GM18507 (cell line): ENCODE measurements at places on chromosomes 4 and X.

- DNase-seq: no peak
Measured at GRCh38 chr4:99029018-99029735, 33.7 kb downstream of the METAP1 start.

DNA sequence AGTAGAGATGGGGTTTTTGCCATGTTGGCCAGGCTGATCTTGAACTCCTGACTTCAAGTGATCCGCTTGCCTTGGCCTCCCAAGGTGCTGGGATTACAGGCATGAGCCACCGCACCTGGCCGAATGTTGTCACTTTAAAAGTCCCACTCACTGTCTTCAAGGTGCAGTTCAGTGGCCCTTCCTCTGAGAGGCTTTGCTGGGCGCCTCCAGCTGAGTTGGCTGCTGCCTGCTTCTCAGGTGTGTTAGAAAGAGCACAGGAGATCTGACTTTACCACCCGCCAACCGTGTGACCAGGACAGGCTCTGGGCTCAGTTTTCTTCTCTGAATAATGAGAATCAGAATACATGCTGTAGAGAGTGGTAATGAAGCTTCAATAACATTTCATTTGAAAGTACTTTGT lies 207.4 kb downstream of the CEP135 start:
- no peak for DNase-seq

DNA sequence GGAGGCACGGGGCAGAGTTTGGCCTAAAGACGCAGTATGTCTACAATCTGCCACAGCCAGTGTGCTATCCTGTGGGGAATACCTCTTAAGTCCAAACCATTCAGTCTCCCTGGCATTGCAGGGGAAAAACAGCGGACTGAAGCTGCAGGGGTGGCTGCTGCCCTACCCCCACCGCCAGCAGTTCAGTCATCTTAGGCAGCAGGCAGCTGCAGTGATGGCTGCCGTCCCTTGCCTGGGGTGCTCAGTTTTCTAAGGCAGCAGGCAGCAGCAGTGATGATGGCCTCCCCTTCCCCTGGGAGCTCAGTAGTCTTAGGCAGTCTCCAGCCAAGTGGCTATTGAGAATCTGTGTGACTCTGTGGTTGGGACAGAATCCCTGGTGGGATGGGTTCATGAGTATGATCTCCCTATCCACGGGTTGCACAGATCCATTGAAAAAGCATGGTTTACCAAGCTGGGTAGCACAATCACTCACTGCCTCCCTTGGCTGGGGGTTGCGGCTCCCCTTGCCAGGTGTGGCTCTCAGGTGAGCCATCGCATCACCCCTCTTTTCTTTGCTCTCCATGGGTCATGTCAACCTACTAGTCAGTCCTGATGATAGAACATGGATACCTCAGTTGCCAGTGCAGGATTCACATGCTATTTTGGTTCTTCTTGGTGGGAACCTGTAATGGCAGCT lies 48.9 kb upstream of the GRID2 start:
- DNase-seq: no peak

DNA sequence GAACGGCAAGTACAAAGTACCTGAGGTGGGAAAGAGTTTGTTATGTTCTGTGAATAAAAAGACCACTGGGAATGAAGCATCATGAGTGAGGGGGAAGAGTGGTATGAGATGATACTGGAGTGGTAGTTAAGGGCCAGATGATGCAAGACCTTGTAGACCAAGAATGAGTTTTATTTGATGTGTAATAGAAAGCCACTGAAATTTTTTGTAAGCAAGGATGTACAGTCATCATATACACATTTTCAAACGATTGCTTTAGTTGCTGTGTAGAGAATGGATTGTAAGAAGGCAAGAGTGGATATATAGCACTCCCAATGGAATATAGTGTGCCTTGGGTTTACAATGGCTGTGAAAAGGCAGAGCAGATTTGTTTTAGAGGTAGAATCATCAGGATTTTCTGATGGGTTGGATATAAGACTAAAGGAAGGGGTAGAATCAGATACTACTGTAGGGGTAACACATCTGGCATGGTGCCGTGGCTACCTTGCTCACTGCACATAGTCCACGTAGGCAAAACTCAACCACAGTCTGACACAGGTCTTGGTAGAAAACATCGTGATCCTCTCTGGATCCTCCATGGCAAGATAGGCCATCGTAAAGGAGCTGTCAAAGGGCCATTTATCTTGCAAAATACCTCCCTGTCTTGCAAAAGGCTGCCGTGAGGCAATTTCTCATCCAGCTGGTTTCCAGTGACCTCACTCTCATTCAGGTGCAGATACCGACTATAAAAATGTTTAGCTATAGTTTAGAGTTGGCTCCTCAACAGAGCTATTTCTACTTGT lies 14.9 kb downstream of the TIFA start:
- no peak for DNase-seq

DNA sequence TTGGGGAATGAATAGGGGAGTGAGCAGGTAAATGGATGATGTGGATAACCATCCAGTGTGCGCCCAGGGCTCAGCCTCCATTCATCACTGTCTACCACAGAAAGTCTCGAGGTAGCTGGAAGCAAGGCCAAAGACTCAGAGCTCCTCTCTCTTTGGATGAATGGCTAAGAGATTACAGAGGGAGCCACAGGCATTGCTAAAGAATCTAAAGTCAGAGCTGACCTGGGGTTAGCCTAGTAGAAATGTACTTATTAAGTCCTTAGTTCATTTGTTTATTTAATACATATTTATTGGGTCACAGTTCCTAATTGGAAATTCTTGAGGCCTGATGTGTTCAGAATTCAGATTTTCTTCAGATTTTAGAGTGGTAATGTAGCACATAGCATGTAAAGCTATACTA lies 88.7 kb upstream of the HPF1 start:
- no peak for DNase-seq

DNA sequence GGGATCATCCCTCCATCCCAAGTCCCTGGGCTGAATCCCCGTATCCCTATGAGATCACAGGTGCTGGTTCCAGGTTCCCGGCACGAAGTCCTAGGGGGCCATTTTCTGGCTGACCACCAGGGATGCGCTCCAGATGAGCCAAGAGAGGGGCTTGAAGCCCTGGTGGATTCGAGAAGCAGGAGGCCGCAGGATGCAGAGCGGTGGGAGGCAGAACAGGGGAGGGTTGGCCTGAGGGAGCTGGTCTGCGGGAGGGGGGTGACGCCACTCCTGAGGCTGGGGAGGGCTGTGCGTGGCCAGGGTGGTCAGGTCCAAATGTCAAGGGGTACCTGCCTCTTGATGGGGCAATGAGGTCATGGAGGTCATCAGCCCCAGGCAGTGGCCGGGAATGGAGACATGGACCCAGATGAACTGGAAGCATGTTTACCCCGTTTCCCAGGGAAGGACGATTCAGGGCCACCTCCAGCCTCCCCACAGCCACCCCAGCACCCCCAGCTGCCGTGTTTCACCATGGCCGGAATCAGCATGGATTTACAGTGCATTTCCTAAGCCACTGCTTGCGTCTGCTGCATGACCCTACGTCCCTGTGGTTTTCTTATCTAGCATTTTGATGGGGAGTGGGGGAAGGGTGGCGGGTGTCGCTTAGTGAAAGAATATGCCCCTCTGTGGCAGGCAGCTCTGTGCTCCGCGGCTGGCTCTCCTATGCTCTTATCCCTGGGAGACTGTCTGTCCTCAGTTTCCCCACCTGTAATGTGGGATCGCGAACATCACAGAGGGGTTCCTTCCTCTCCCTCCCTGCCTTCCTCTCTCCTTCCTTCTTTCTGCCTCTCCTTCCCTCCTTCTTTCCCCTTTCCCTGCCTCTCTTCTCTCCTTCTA lies 17.0 kb upstream of the HTRA3 start:
- no peak for DNase-seq

DNA sequence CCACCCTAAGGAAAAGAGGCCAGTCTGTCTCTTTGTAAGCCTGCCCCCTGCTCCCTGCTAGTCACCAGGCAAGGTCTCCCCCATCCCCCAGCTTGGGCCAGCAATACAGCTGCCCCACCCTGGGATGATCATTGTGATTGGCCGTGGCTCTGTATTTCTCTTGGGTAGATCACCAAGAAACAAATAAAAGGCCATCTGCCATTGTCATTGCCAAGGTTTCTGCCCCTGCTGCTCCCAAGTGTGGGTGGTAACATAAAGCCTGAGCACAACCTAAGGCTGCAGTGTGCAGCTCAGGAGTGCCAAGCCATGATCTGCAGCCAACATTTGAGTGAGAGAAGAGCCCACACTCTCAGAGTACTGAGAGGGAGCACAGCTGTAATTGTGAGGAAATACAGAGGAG lies 241.0 kb upstream of the POF1B start:
- DNase-seq: no peak

GRCh38 chr4:33411182-33411581 lies 2691.0 kb downstream of the PCDH7 start:
- DNase-seq: no peak

DNA sequence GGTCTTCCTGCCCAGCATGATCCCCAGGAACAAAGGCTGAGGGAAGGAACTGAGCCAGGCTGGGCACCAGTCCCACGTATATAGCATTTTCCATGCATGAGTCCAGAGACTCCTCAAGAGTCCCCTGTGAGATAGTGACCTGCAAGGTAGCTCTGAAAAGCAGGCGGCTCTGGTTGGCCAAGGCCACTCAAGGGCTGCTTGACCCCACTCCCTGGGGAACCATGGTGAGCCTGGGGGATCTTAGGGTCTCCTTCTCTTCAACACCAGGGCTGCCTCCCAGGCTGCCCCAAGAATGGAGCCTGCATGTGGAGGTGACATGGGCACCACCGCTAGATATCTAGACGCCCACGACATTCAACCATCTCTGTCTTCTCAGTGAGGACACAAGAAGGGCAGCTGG lies 79.2 kb downstream of the SLC2A9 start:
- DNase-seq: no peak

DNA sequence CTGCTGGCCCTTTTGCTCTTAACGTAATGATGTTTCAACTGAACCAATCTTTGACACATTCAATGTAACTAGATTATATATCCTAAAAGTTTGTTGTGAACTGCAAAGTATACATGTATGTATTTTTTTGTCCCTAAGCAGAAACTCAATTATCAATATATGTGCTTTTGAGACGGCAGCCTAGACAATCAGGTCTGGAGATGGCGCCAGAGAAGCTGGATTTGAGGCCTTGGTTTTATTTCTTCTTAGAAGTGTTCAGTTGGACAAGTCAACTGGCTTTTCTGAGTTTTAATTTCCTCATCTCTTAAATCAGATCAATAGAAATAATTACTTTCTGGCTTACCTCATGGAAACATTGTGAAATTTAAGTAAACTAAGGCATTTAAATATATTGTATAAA lies 62.5 kb downstream of the DCAF8L1 start:
- no peak for DNase-seq

DNA sequence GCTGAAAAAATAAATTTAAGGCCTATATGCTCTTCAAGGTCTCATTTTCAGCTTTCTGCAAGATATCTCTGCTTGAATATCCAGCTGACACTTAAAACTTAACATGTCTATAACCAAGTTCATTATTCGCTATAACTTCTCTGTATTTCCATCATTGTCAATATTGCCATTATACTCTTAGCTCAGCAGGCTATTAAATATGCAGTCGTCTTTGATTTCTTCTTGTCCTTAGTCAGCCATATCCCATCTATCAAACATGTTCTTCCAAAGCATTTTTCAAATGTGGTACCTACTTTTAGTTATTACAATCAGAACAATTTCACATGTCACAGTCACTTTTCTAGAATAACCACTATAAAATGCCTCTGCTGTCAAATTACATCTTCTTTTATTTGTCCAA lies 1364.1 kb downstream of the ARAP2 start:
- DNase-seq: no peak

DNA sequence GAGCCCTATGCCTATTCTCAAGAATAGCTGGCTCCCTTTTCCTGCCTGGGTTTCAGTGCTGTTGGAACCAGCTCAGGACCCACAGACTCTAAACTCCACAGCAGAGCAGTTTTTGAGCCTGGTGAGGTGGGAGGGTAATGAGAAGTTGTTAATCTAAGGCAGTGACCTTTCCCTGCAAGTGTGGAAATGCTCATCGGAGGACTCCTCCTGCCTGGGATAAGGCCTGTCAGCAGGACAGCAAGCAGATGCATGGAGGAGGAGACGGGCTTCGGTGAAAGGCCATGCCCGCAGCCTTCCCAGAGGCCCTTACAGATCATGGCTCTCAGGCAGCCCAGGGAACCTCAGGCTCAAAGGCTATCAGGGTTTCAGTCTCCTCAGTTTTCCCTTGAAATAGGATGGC lies 70.0 kb upstream of the SHISA3 start:
- DNase-seq: no peak

- DNase-seq: no peak
Measured at GRCh38 chr4:168218645-168219044, 99.9 kb downstream of the DDX60 start.

- DNase-seq: no peak
Measured at GRCh38 chrX:106774981-106775380, 27.5 kb upstream of the TBC1D8B start.

- DNase-seq: no peak
Measured at GRCh38 chrX:57156397-57157049, 19.3 kb upstream of the SPIN2A start.

- no peak for DNase-seq
Measured at GRCh38 chr4:80484712-80485111, 149.2 kb downstream of the CFAP299 start.

- no peak for DNase-seq
Measured at GRCh38 chr4:118346495-118346894, 6.3 kb downstream of the PRSS12 start.

- DNase-seq: no peak
Measured at GRCh38 chr4:100087743-100088142, 102.5 kb downstream of the DDIT4L start.

DNA sequence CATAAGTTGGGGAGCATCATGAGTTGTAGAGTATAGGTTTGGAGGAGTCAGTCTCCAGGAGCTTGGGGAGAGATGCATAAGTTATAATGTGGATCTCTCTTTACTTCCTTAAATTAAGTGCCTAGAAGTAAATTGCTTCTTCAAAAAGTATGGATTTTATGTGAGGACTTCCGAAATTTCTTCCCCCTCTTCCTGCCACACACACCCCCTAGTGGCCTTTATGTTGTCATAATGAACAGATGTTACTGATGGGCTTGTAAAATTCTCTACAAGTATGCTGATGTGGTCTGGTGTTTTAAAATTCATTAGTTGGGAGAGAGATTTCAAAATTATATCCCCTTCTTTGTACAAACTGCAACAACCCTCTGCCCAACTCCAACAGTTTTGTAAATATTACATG lies 2.3 kb upstream of the METTL14 start:
- DNase-seq: no peak

DNA sequence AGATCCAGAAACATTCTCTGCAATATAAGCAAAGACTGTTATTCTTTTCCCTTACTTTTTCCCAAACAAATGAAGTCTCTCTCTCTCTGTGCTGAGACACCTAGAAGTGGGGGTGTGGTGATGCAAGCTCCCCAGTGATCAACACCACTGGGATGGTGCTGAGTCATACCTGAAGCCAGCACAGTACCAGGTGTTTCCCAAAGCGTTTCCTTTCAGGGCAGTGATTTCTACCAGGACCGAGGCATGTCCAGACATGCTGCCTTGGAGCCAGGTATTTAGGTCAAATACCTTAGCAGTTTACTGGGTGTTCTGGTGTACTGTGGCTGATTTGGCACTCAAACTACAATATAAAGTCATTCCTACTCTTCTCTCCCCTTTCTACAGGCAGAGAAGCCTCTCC lies 726.5 kb downstream of the FAM133A start:
- DNase-seq: no peak

- DNase-seq: no peak
Measured at GRCh38 chr4:45692131-45692735, 431.6 kb downstream of the GABRG1 start.
